Breast epithelium (tissue), 4 donors: ENCODE measurements at places on chromosomes 6 and 20. TPM values are rescaled to one million over a fixed set of nuclear protein-coding genes. Genes with fewer than 3 reads are reported as not detected.

DNA sequence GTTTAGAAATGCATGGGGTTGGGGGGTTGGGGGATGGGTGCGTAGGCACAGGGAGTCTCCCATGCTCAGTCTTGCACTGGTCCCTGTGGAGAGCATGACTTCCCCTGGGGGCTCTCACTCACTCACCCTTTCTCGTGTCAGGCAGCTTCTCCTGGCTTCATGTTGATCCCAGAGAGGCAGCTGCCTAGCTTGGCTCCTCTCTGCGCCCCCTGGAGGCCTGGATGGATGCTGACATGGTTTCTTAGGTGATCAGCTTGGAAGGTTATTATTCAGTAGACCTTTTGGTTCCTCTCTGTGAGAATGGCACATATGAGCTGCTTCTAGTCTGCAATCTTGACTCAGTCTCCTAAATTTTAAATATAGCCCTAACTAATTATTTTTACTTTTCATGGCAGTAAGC lies 109.3 kb upstream of the FAM83B start:
- H3K27me3 ChIP-seq = no peaks in the 10 kb centered on the region
- H3K4me3 ChIP-seq = no peak overlapping the region
- no peaks in the 10 kb centered on the region for H3K4me1 ChIP-seq
- H3K36me3 ChIP-seq = no peaks in the 10 kb centered on the region

- no peak overlapping the region for H3K4me3 ChIP-seq
- no peaks in the 10 kb centered on the region for H3K27me3 ChIP-seq
- H3K27ac ChIP-seq = no peak overlapping the region
- DNase-seq = no peak
Observed at GRCh38 chr6:11727346-11727997, 51.1 kb downstream of the ADTRP start.

GRCh38 chr6:14796974-14797762 lies 448.7 kb upstream of the JARID2 start:
- H3K4me1 ChIP-seq = no peaks in the 10 kb centered on the region
- H3K27ac ChIP-seq = no peak overlapping the region
- no peaks in the 10 kb centered on the region for H3K27me3 ChIP-seq
- no peak overlapping the region for H3K4me3 ChIP-seq
- DNase-seq = no peak

GRCh38 chr6:3718407-3718806 lies 33.1 kb downstream of the PXDC1 start:
- no peak for DNase-seq
- H3K4me3 ChIP-seq = no peak overlapping the region
- H3K36me3 ChIP-seq = no peaks in the 10 kb centered on the region
- H3K4me1 ChIP-seq = no peaks in the 10 kb centered on the region

DNA sequence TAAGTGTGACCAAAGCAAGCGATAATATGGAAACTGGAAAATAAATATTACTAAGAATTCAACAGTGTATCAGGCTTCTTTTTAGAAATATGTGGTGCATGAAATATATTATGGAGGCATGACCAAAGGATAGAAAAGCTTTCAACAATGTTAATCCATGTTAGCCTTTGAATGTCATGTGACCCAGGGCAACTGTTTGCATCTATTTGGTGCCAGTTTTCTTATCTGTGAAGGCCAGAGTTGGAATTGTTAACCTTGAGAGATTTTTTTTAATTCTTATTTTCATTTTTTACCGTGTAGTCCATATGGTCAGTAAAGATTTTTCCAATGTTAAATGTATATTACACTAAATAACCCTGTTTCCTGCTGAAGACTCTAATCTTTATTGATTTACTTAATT lies 411.1 kb downstream of the BCKDHB start:
- H3K27ac ChIP-seq = no peak overlapping the region
- no peak overlapping the region for H3K4me3 ChIP-seq
- no peak for DNase-seq
- no peaks in the 10 kb centered on the region for H3K4me1 ChIP-seq
- no peaks in the 10 kb centered on the region for H3K27me3 ChIP-seq

PPARD gene
- total RNA-seq = 10.7 TPM

PRDM13 gene
- total RNA-seq = not detected

IMPG1 gene
- total RNA-seq = not detected

ENTPD6 gene
- 77.6 TPM for total RNA-seq

BMP7 gene
- 3.8 TPM for total RNA-seq

TOX2 gene
- total RNA-seq = 0.66 TPM

SAPCD1 gene
- 2.0 TPM for total RNA-seq

ADGRF1 gene
- total RNA-seq = 0.66 TPM

GSTA2 gene
- not detected for total RNA-seq
